Bronchial epithelial cell (primary cell): ENCODE measurements at places on chromosomes 1 and 21. TPM values are rescaled to one million over a fixed set of nuclear protein-coding genes. Genes with fewer than 3 reads are reported as not detected.

Gene RXFP4
- total RNA-seq: not detected in 2 replicates

Gene USP21
- 3.9 and 4.7 TPM in 2 replicates for total RNA-seq

Gene AMY1C
- total RNA-seq: 0.26 TPM in 2 replicates

Gene SMIM1
- 1.2 TPM in 1 of 2 replicates, not detected in the other for total RNA-seq

Gene FCRL6
- 0.13 TPM in 1 of 2 replicates, not detected in the other for total RNA-seq

Gene S100A9
- total RNA-seq: 735 and 3,796 TPM in 2 replicates

Gene PIP5K1A
- 40.2 and 44.0 TPM in 2 replicates for total RNA-seq

Gene TTC3
- 64.1 and 90.3 TPM in 2 replicates for total RNA-seq

Gene FMO3
- total RNA-seq: not detected in 2 replicates

Gene TLR5
- 0.79 and 2.2 TPM in 2 replicates for total RNA-seq

Gene RHOU
- total RNA-seq: 0.26 and 0.53 TPM in 2 replicates

Gene RUNX3
- total RNA-seq: 0.13 and 0.26 TPM in 2 replicates

Gene ADGRL2
- 35.3 and 82.7 TPM in 2 replicates for total RNA-seq

Gene TTLL7
- 0.79 and 1.2 TPM in 2 replicates for total RNA-seq

Gene LYPD8
- not detected in 2 replicates for total RNA-seq

Gene KMO
- total RNA-seq: not detected in 2 replicates

Gene BECN2
- not detected in 2 replicates for total RNA-seq

DNA sequence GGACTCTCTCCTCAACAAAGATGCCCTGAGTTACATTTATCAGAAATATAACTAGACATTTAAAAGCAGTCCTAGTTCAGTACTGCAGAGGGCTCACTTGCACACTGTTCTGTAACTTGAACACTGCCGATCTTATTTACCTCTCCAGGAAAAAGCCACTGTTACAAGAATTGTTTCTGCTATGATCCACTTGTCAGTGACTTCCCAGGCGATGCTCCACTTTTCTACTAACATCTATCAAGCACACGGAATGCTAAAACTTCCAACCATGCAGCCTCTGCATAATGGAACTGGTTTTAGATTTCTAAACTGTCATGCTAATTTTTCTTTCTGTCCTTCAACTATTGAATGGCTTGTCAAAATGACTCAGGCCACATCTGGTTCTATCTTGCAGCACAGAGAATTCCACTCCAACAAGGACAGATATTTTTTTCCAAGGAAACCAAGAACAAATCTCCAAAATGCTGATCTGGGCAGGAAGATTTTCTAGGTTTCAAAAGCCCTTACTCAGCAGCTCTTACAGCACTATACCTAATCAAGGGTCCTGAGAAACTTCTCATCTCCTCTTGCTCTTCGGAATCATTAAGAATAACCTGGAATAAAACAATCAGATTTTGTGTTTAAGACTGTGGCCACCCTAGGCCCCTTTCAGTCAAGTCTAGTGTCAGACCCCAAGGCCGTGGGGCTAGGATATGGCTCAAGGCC lies 9.9 kb downstream of the SEC16B start:
- DNase-seq: peak; percentile 48

GRCh38 chr1:164664127-164664526 lies 105.1 kb downstream of the PBX1 start:
- DNase-seq: no peak

GRCh38 chr21:34801519-34802132 lies 132.8 kb downstream of the CLIC6 start:
- peak; percentile 49 for DNase-seq

DNA sequence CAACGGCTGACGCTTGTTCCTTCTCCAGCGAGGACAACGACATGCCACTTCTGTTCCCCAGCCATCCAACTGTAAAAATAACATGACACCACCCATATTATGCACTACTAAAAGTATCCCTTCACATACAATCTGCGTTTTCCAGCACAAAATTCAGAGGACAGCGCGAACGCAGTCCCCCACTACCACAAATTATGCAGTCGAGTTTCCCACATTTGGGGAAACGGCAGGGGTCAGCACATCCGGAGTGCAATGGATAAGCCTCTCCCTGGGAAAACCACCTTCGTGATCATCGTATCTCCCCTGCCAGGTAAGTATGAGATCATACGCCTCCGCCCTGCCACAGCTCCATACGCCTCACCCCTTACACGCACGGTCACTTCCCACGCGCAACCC lies 120.9 kb downstream of the PPIAL4G start:
- peak; percentile 73 for DNase-seq

GRCh38 chr1:61887931-61888564 lies 145.8 kb downstream of the PATJ start:
- no peak for DNase-seq

GRCh38 chr1:19080721-19081120 lies 124.2 kb upstream of the IFFO2 start:
- no peak for DNase-seq

GRCh38 chr1:81305997-81306452 lies 494.7 kb upstream of the ADGRL2 start:
- peak; percentile 52 for DNase-seq

DNA sequence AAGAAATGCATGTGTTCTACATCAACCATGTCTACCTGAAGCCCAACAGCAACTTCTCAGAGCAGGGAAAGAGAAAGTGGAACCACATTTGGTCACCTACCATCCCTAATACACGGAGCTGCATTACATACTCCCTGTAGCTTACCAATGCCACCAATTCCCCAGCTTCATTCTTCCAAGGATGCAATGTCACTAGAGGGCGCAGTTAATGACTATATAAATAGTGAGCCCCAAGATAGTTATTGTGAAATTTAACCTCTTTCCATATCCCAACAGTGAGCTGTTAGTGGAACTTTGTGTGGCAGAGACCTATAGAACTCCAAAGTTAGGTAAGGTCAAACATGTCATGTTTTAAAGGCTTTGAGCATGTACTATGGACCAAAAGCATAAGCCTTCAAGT lies 618.3 kb downstream of the SMYD3 start:
- DNase-seq: peak; percentile 64

DNA sequence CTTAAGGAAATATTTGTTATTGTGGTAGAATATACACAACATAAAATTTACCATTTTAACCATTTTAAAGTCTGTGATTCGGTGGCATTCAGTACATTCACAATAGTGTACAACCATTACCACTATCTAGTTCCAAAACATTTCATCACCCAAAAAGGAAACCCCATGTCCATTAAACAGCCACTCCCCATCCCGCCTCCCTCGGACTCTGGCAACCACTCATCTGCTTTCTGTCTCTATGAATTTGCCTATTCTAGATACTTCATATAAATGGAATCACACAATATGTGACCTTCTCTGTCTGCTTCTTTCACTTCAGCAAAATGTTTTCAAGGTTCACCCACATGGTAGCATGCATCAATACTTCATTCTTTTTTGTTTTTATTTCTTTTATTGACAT lies 51.3 kb downstream of the PTP4A2 start:
- no peak for DNase-seq

- DNase-seq: no peak
Measured at GRCh38 chr21:44327603-44327974, 11.6 kb downstream of the CFAP410 start.

- DNase-seq: peak; percentile 100
Measured at GRCh38 chr1:218496561-218496960, 151.4 kb downstream of the TGFB2 start.

GRCh38 chr1:46485564-46486431 lies 3.8 kb upstream of the DMBX1 start:
- DNase-seq: no peak

- no peak for DNase-seq
Measured at GRCh38 chr1:171494076-171494475, 8.7 kb downstream of the PRRC2C start.

GRCh38 chr1:59027177-59027576 lies 243.3 kb upstream of the JUN start:
- DNase-seq: peak; percentile 56

DNA sequence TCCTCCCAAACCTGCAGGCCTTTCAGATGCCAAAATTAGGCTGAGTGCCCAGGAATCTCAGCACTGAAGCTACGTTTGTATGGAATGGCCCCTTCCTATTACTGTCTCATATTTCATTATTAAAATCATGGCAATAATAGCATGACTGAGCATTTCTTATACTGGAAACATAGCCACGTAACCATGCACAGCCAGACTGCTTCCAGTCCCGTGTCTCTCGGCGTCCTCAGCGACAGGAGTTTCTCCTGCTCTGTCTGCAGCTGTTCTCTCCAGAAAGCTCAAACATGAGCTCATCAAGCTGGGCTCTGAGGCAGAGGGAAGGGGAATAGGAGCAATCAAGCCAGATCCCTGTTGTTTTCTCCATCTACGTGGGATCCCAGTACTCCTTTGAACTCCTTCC lies 104.0 kb downstream of the CDC7 start:
- no peak for DNase-seq

- no peak for DNase-seq
Measured at GRCh38 chr1:191536791-191537429, 621.4 kb upstream of the RGS18 start.

- DNase-seq: no peak
Measured at GRCh38 chr1:1425753-1426495, 4.8 kb upstream of the ANKRD65 start.

- DNase-seq: peak; percentile 40
Measured at GRCh38 chr1:16971341-16972188, 8.9 kb downstream of the MFAP2 start.

GRCh38 chr1:236066828-236067386 lies 2.0 kb upstream of the NID1 start:
- DNase-seq: no peak

DNA sequence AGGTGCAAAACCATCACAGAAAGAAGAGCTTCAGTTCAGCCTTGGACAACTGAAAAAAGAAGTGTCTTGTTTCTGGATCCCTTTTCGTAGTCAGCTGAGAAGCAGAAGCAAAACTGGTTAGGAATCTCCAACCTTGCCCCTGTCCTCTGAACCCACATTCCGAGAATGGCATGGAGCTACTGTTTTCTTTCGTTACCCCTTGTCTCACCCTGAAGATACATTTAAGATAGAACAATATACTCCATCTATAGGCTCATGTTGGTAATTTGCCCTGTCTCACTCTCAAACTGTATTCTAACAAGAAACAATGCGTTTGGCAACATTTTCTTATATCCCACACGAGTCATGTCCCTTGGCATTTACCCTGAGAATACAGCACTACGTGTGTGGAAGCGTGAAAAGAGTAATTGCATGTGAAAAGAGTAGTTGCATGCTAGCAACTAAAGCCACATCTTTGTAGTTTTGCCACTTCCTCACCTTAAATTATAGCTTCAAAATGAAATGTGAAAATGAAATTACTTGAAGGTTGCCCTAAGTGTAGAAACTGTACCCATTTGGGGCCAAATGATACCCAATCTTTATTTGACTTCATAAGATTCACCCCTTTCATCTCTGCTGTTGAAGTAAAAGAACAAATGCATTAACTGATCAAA lies 5.3 kb downstream of the SLAMF7 start:
- DNase-seq: no peak

- DNase-seq: no peak
Measured at GRCh38 chr1:46030074-46030870, 102.2 kb downstream of the PIK3R3 start.

DNA sequence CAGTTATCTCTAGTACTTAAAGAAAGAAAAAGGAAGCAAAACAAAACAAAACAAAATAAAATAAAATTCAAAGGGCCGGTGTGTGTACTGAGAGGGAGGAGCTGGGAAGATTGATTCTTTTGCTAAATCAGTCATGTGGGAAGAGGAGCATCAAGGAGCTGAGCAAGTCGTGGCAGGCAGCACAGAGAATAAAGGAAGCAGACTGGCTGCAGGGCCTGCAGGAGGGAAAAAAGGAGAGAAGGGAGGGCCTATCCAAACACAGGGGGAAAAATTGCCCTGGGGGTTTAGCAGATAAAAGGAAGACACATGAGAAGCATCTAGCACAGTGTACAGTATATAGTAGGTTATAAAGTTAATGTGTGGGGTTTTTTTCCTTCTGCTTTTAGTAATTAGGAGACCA lies 27.6 kb downstream of the AGO4 start:
- peak; percentile 63 for DNase-seq

- DNase-seq: no peak
Measured at GRCh38 chr1:208045463-208046260, 134.7 kb upstream of the CD34 start.

DNA sequence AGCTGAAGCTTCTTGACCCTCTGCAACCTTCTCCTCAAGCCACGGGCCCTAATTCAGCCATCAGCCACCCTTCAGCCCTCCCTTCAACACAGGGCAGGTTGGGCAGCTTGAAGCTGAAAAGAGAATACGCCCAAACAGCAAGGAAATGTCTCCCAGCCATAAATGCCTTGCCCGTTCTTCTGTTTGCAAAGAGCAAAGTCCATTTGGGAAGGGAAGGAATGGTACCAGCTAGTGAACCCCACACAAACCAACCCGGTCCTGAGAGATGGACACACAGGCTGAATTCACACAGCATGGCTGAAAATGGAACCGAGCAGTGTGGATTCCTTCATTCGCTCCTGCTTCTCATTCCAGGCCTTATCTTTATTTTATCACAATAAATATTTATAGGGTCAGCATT lies 11.5 kb downstream of the PLEKHA6 start:
- DNase-seq: no peak

DNA sequence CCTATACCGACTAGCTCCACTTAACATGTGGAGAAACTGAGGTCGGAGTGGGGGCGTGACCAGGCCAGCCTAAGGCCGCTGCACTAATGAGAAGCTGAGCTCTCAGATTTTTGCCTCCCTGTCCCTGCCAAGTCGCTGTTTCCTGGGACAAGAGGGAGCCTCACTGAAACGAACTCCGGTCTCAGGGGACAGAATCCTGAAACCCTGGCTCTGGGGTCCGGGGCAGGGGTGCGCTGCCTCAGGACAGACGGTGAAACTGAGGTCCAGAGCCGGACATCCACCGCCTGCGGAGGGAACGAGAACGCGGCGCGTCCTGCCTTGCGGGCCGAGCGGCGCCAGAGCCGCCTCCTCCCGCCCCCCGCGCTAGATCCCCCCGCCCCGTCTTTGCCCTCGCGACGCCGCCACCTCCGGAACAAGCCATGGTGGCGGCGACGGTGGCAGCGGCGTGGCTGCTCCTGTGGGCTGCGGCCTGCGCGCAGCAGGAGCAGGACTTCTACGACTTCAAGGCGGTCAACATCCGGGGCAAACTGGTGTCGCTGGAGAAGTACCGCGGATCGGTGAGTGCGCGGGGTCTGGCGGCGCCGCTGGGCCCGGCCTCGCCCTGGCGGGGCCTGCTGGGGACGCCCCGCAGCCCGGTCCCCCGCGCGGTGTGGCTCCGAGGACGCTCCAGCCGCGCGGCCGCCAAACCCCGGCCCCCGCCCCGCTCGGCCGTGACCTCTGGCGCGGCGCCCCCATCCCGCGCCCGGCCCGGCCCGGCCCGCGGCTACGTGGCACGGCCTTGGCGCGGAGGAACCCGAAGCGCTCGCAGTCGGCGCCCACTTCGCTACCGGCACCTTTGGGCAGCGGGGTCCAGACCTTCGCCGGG lies at the start of gene GPX7:
Gene GPX7 (plus strand): TSS at position 381 of the 865 bp plus-strand sequence. CDS start 39 bp downstream, at position 420.
- DNase-seq: no peak

GRCh38 chr1:78291418-78291817 lies 199.4 kb upstream of the PTGFR start:
- no peak for DNase-seq
